Activated naive CD4-positive, alpha-beta T cell (primary cell): ENCODE measurements at places on chromosomes 1 and 21.

- DNase-seq, result no peak
Observed at GRCh38 chr21:21101911-21102310, 103.7 kb downstream of the NCAM2 start.

DNA sequence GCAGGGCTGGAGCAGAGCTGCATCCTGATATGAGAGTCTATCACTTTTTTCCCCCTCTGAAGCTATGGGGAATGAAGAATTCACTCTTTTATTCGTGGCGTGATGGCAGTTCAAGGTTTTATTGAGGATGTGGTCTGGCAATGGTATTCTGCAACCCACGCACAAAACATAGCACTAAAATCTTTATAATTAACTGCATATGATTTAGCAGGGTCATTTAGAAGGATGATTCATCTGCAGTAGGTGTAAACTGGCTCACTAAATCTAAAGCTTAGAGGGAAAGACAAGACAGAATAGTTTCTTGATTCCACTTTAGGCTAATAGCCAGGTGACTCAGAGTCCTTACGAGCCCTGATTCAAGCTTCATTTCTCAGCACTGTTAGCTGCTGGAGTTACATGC is 25.0 kb upstream of the CHRM3 start:
- DNase-seq, result no peak

- DNase-seq, result no peak
Observed at GRCh38 chr1:39852214-39852791, 31.0 kb downstream of the TRIT1 start.

DNA sequence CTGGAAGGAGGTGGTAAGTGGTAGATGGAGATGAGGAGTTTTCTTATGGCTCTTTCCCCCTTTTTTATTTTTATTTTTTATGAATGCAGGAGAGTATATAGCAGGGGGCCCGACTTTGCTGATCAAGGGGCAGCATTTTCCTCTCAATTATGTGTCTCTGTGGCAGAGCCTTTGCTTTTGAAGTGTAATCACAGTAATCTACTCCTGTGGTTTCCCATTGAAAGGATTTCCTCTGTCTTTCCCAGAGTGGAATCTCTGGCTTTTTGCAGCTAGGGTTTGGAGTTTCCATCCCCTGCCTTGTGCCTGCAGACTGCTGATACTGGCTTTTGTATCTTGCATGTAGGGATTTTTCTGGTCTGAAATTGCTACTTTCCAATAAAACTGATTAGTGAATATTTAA is 29.1 kb downstream of the ARID1A start:
- DNase-seq, result no peak

GRCh38 chr1:232384171-232384883 is 245.6 kb downstream of the SIPA1L2 start:
- no peak for DNase-seq

DNA sequence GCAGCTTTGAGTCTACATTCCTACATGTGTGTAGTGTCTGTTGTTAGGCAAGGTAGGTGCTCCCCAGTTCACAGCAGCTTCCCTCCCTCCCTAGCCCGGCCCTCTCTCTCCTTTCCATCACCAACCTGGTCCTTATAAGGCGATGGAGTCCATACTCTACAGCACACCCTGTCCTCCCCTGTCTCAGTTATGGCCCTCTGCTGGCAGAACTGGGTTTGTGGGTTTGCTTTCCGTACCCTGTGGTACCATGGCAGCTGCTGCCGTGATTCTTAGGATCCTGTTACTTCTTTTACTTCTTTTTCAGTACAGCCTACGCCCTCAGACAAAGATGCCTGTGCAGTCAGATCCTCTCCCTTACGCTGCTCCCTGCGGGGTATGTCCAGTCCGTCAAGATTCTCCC is 31.7 kb downstream of the AK5 start:
- peak; percentile 35 for DNase-seq

DNA sequence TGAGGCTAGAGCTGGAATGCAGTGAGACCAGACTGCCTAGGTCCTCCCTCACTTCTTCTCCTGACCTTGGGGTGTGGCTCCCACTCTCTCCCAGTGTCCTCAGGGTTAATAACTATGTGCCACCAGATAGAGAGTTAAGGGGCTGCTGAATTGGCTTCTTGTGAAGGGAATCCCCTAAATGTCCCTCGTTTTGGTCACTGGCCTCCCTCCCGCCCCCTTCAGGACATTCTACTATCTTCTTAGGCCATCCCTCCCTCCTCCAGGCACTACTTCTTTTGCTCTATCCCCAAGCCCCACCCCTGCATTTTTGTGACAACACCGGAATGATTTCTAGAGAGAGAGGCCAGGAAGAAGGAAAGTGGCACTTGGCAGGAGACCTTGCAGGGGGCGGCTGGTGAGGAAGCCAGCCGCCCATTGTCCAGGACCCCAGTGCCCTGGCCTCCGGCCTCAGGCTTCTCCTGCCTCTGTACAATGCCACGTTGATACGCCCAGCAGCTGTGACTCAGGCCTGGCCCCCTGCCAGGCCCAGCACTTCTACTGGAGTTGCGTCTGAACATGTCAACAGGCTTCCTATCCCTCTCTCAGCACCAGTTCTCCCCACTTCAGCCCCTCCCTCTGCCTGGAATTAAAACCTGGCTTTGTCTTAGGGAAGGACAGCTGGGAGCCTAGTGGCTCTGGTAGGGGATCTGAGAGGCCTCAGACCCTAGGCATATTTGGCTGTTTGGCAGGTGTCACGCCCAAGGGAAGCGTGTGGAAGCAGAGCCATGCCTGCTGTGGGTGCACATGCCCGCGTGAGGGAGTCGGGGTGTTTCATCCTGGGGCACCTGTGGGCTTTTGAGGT is 9.1 kb downstream of the LMNA start:
- DNase-seq, result peak; percentile 41

DNA sequence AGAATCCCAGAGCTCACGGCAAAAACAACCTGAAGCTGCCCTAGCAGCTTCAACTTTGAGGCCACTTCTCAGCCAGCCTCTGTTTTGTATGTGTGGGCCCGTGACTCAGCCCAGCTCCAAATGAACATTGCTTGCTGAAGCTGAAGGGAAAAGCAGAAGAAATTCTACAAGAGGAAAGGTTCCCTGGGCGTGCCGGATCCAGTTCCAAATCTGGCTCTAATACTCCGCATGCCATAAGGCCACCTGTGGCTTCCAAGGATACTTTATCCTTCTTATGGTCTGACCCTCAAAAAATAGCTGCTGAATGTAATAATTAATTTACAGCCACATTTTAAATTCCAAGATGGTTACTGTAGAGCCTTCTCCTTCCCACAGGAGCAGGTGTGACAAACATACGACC is 24.3 kb downstream of the TSPAN2 start:
- no peak for DNase-seq

- no peak for DNase-seq
Observed at GRCh38 chr1:27109103-27109822, 45.7 kb downstream of the SLC9A1 start.

GRCh38 chr1:6373961-6374720 is 19.4 kb downstream of the ACOT7 start:
- no peak for DNase-seq

- no peak for DNase-seq
Observed at GRCh38 chr1:175630076-175630475, 113.3 kb downstream of the TNR start.

DNA sequence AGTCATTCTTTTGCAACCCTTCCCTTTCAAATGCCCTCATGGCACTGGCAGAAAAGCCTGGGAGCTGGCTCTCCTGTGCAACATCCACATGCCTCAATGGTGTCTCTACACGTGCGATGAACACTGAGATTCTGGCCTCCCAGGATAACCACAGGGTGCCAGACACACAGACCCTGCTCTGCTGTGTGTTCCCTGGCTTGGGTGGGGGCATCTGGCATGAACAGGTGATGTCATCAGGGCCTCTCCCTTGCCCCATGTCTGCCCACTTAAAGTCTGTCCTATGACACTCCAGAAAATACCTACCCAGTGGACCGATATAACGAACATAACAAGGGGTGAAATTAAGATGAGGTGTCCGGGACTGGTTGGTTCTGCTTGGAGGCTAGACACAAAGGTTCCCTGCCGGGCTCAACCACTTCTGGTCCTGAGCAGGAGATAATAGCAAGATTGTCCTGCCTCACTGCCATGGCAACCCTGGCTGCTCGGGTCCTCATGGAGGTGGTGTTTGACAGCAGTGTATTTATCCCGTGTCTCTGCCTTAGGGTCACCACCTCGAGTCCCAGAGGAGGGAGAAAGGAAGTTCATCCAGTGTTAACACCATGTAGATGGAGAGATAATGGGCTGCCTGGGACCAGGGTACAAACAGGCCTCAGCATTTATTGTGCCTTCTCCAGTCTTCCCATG is 19.3 kb downstream of the INSRR start:
- no peak for DNase-seq

DNA sequence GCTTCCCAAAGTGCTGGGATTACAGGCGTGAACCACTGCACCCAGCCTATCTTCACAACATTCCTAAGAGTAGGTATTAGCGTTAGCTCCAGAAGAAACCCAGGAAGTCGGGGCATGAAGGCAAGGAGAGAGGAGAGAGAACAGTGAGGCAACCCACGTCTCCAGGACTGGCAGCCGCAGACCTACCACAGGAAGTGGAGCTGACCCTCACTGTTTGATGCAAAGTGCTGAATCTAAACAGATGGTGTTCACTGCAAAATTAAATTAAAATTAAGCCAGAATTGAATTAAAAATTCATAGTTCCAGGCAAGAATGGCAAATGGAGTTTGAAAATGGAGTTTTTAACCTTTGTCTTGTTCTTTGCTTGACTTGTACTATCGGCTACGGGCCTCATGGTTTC is 6.7 kb downstream of the ECE1 start:
- DNase-seq, result no peak

DNA sequence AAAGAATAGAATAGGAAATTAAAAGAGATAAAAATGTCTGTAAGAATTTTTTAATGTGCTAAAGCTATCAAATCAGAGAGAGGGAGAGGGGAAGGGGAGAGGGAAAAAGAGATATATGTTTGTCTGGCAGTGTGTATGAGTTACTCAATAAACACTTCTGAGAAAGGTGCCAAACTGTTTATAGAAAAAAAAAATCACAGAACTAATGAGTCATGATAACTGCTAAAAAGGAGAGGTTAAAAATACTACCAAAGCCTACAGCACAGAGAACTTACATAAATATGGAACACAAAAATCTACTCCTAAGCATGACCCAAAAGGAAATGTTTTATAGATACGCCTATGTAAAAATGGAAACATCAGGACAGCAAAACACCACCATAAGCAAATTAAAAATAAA is 45.4 kb downstream of the SELENOF start:
- DNase-seq, result no peak

GRCh38 chr1:78440381-78440793 is 50.4 kb upstream of the PTGFR start:
- DNase-seq, result no peak

GRCh38 chr1:19828546-19828945 is 13.5 kb upstream of the RNF186 start:
- no peak for DNase-seq

GRCh38 chr1:213171711-213172110 is 120.7 kb downstream of the RPS6KC1 start:
- DNase-seq, result no peak

DNA sequence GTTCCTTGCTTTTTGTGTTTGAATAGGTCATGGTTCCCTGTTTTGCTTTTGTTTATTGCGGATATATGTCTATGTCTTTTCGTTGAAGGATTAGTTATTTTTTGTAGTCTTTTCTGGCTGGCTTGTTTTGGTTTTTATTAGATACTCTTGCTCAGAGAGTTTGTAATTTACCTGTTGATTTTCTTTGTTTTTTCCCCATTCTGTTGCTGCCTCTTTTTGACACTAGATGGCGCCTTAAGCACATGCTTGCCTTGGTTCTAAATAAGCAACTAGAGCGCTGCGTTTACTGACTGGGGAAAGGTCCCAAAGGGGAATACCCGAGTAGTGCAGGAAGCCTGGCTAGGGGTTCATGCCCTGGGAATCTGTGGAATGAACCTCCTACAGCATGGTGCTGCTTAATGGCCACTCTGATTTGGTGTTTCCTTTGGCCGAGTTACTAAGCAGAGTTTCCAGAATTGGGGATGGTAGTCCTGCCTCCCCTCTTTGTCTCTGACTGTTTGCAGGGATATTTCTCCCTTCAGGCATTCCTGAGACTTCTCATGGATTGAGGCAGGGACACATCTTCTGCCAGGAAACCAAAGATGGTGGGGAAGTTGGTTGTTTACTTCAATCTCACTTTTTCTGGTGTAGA is 143.2 kb downstream of the PTPRU start:
- DNase-seq, result no peak

DNA sequence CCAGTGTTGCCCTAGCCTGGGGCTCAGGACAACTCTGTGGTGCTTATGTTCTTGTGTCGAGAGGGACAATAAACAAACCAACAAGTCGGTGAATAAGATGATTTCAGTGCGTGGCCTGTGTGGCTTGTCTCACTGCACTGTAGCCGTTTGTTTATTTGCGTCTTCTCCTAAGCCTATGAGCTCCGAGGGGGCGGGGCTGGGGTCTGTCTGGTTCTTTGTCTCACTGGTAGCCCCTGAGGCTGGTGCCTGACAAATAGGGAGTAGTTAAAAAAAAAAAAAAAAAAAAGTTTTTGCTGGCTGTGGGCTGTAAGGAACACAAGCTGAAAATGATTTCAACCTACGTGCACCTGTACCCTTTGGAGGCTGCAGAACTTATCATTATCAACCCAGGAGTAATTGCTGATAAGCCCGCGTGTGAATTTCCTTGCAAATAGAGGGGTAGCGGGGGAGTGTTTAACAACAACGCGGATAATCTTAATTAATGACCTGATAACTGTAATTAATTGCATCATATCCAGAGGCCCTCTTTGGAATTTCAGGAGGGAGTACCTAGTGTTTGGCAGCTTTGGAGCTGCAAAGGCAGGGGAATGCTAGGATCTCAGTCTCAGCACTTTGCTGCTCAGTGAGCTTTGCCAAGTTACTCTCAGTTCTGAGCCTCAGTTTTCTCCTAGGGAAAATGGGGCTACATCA is 925 bp upstream of the ARHGEF10L start:
- DNase-seq, result no peak

DNA sequence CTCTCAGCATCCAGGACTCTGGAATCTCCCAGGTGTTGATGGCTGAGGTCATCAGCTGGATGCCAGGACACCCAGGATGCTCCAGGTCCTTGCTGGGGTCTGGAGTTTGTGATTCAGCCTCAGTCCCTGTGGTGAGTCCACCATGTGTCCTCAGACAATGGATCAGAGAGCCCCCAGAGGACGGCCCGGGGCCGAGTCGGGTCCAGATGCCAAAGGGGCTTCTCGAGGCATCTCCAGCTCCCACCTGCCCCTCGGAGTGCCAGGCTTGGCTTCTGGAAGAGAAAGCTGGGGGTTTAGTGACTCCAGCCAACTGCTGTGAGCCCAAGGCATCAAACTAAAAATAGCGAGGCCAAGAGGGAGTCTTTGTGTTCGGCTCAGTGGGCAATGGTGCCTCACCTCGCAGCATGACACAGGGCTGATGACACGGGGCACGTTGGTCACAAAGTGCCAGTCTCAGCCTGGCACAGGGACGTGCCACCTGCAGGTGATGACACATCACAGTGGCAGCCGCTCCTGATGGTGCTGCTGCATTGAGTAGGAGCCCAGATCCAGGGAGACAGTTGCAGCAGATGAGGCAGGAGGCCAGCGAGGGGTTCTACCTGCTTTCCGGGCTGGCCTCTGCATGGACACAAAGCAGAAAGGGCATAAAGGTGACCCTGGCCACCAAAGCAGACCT is 10.6 kb downstream of the PDE9A start:
- DNase-seq, result no peak

GRCh38 chr1:227945891-227946623 is 1.7 kb downstream of the WNT9A start:
- DNase-seq, result no peak
